ENCODE measurements at places on chromosomes 16 and 17.
A peak's percentile ranks its signal among the peaks of the same experiment; 100 is the strongest.

DNA sequence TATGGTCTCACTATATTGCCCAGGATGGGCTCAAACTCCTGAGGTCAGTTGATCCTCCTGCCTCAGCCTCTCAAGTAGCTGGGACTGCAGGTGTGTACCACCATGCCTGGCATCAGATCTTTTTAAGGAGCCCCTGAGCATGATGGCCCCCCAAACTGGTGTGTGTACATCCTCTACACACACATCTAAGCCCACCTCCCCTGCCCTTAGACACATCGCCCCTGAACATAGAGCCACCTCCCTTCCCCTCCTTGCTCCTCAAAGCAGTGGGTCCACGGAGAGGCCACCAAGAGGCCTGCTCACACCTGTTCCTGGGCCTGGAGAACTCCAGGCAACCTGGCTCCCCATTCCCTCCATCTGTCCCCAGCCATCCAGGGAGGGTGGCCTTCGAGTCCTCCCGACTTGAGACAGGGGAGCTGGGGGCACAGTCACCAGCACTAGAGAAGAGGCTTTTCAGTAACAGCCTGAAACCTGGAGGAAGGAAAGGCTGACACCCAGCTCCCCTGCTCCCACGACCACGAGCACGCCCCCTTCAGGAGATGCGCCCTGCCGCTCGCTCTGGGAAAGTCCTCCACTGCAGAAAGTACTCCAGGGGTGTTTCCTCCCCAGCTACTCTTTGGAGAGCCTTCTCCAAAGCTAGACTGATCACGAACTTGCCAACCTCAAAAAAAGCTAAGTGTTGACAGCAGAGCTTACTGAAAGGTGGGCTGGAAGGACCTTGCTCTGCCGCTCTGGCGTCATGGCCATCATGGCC, 12.6 kb upstream of the PRR29 start:
- DNase-seq, result no peak

DNA sequence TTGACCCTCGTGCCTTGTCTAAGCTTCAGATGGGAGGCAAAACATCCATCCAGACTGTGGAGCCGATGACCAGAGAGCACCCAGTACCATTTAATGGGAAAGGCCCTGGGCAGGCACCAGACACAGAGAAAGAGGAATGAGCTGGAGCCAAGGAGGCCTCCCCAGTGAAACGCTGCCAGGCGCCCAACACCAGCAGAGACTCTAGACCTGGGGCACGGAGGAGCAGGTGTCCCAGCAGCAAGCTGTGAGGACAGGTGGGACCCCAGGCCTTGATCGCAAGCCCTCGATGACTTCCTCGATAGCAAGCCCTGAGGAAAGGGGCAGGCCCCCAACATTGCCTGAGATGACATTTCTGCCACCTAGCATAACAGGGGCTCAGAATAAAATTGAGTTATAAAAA, 62.2 kb upstream of the SIAH1 start:
- no peak for DNase-seq

- no peak for DNase-seq
Measured at GRCh38 chr17:45975640-45976295, 23.3 kb upstream of the STH start.

- DNase-seq, result no peak
Measured at GRCh38 chr17:68892658-68893057, 62.5 kb downstream of the ABCA8 start.

GRCh38 chr16:28974007-28974436, 556 bp upstream of the SPNS1 start:
- no peak for DNase-seq

DNA sequence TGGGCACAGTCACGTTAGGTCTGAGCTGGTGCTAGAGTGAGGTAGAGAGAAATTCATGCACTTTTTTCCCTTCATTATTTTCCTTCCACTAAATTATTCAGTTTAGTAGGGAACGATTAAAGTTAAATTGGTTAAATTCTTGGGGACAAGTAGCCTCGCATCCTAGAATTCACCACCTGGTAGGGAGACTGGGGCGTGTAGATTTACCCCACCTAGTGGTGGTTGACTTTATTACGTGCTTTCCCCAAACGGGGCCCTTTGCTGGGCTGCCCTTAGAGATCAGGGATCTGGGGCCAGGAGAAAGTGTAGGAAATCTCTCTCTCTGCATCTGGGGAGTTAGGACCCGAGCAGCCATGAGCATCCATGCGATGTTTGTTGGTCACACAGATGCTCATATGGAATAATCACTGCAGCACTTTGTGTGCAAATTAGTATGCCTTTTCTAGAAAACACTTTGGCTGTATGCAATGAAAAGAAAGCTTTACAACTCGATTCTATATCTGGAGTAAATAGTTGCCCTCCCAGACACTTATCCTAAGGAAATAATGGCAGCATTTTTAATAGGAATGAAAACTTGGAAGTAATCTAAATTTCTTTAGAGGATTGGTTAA, 107.0 kb downstream of the PLCG2 start:
- DNase-seq, result no peak

DNA sequence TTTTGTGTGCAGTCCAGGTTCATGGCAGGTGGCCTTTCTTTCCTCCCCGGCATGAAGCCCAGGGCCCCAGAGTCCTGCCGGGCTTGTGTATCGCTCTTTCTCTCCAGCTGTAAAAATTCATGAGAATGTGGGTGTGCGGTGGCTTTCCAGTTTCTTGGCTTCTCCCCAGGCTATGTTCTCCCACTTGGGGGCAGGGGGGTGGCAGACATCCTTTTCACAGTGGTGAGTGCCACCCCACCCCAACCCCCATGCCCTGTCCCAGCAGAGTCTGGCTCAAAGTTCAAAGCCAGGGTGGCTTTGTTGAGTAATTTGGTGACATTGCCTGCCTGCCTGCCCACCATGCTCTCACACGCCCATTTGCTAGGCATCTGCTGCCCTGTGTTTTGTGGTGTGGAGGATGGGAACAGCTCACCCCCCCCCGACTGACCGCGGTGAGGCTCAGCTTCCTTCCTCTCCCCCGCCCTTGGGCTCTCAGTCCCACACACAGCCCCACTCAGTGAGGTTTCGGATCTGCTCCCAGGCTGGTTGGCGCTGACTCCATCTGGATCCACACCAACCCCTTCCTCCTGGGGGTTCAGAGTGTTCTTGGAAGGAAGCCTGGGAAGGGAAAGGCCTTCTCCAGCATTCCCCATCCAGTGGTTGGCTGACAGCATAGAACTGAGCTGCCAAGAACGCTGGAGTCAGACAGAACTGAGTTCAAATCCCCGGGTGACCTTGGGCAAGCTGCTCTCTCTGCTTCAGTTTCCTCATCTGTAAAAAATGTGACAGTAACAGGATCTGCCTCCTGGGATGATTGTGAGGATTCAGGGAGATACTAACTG, 36.0 kb downstream of the CHD9 start:
- DNase-seq, result peak; percentile 77

DNA sequence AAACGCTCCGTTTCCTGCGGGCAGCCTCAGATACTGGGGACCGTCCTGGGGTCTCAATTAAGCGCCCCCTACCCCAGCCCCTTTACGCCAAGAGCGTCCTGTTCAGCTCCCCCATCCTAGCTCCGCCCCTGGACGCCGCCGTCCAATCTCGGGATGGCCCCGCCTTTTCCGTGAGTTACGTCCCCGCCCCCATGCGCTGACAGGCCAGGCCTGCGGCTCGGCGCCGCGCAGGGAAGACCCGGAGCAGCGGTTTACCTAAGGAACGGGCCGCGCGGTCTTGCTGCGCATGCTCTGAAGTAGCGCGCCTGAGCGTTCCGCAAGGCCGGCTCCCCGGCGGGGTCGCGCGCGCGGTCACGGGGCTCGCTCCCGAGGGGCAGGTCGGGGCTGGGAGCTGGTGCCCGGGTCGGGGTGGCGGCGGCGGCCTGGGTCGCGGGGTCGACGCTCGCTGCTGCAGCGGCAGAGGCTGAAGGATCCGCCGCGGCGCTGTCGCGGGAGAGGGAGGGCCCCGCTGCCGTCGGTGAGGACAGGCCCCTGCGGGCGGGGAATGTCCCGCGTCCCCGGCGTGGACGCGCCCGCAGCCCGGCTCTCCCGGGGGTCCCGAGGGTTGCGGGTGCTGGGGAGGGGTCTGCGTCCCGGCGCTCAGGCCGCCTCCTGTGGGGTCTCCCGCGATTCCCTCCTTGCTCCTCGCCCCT, at the start of gene FLYWCH1:
FLYWCH1 (plus strand) TSS at position 294 of the 692 bp plus-strand sequence. CDS start 17,755 bp downstream, outside the sequence.
- DNase-seq, result peak; percentile 91

DNA sequence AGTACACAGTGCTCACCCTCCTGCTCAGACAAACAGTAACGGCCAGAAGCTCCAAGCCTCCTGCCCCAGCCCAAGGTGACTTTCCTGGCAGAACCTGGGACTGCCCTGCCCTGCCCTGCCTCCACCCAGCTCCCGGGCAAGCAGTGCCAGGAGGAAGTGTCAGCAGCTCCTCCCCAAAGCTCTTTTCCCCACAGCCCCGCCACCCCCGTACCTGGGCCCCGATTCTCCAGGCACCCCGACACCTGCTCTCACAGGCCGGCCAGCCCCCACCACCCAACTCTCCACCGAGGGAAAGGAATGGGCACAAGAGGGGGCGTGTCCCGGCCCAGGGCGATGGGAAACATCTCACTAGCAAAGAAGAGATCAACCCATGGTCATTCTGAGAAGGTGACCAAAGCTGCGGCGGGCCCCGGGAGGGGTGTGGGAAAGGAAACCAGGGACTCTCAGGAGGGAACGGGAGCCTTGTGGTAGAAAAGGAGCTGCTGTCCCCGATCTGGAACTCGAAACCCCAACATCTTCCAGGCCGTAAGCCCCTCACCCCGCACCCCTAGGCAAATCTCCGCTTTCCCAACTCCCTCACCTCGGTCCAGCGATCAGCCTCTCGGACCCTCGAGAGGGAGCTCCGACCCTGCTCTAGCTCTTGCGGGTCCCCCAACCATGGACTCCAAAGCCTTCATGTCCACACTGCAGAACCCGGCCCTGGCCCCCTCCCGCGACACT, 1.2 kb downstream of the BCAR1 start:
- DNase-seq, result no peak

DNA sequence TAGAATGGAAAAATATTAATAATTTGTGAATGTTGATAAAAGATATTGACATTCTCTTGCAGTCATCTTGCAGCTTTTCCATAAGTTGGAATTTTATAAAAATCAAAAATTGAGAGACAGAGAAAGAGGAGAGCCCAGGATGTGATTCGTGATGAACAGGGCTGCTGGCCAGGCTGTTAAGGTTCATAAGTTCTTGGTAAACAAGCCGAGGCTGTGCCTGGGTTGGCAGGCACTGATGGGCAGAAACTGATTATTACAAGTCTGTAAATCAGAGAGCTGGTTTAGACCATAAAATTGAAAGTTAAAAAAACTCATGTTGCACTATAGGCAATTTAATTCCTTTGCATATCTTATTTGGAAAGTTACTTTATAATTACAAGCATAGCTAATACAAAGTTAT, 533.7 kb downstream of the HAPSTR1 start:
- no peak for DNase-seq

- no peak for DNase-seq
Measured at GRCh38 chr16:85415196-85416090, 197.7 kb upstream of the GSE1 start.

- DNase-seq, result no peak
Measured at GRCh38 chr17:71003736-71004135, 834.4 kb downstream of the KCNJ2 start.

DNA sequence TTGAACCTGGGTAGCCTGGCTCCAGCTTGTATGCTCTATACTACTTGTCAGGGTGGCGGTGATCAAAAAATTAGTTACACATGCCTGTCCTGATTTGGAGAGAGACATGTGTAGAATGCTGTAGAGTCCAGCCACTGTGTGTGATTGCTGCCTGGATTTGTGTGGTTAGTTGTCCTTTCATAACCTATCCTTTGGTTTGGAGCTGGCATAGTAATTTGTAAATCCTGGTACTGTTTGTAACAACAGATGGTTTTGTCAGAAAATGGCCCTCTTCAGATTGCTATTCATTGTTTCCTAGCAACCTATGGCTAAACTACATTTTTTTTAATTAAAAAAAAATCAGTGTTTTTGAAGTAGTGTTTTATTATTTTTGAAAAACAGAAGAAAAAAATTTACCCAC, 30.5 kb downstream of the ETV4 start:
- no peak for DNase-seq

DNA sequence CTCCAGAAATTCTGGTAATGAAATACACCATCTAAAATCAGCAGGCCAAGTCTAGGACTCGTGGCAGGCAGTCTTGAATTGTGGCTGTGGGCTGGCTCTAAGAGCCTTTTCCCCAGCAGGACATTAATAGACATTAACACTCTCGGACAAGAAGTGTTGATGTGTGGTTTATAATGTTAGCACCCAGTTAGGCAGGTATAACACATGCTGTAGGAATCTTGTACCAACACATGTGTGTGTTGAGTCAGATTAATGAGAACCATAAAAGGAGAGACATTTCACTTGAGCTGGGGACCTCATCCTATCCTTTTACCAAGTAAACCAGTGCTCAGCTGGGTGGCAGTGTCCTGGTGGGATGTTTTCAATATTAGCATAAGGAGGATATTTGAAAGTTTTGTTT, 264.5 kb downstream of the FTO start:
- DNase-seq, result no peak

GRCh38 chr16:27301236-27301861, 12.4 kb upstream of the IL4R start:
- DNase-seq, result no peak

DNA sequence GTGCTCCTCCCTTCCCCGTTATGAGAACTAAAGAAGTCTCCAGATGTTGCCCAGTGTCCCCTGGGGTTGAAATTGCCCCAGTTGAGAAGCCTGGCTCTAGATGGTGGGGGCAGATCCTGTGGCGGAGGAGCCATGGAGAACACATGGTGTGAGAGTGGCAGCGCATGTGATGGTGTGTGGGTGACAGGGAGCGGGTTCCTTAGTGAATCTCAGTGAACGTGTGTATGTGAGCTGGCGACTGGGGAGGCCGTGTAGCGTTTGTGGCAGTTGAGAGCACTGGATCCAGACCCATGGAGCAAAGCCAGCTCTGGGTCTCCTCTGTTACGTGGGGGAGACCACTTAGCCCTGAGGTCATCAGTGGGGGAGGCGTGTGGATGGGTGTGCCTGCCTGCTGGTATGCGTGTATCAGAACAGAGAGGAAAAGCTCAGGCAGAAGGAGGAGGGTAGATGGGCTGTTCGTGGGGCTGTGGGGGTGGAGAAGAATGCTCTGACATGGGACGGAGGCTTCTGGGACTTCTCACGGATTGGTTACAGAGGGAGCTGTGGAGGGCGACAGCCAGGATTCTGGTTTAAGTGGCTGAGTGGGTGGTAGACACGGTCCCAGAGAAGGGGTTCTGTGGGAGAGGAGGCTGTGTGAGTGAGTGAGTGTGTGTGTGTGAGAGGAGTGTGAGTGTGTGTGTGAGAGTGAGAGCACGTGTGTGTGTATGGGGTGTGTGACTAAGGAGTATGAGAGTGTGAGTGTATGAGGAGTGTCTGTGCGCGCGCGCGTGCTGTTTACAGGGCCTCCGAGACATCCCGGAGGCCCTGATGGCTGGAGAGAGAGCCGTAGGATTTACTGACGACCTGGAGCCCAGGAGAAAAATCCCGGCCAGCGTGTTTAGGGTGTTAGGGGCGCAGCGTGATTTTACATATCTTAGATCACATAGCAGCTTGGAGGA, 193.8 kb downstream of the SNX29 start:
- no peak for DNase-seq

GRCh38 chr17:15456496-15456895, 10.9 kb downstream of the CDRT4 start:
- DNase-seq, result no peak

DNA sequence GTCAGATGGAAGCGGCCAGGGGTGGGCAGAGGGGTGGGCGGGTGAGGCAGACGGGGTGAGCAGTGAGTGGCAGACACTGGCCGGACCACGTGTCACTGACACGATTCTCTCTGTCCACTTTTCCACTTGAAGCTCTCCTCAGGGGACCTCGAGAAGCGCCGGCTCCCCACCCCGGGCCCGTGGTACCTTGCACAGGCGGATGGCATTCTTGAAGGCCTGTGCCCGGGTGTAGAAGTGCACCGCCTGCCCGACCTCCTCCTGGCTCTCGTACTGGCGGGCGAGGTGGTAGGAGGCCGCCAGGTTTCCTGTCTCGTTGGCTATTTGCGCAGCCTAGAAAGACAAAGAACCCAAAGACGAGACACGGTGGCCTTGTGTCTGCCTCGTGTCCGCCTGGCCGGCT, 9.1 kb upstream of the TMEM204 start:
- DNase-seq, result no peak
